Glomerular endothelial cell (primary cell): ENCODE measurements at places on chromosomes 7 and 10. TPM values are rescaled to one million over a fixed set of nuclear protein-coding genes. Genes with fewer than 3 reads are reported as not detected.

The SPDYE17 gene
- not detected in 2 replicates for total RNA-seq

The ZWINT gene
- total RNA-seq = 10.8 and 21.9 TPM in 2 replicates

The PNLIPRP1 gene
- total RNA-seq = not detected in 2 replicates

The OPN4 gene
- not detected in 2 replicates for total RNA-seq

The ODAD2 gene
- 0.24 and 0.70 TPM in 2 replicates for total RNA-seq

The CRTAC1 gene
- 0.92 and 1.6 TPM in 2 replicates for total RNA-seq

The CHST15 gene
- total RNA-seq = 68.1 and 76.9 TPM in 2 replicates

The SEMA3D gene
- 0.68 and 1.5 TPM in 2 replicates for total RNA-seq

The TFPI2 gene
- total RNA-seq = 152 and 232 TPM in 2 replicates

The LGI1 gene
- total RNA-seq = not detected in 2 replicates

The VIPR2 gene
- not detected in 2 replicates for total RNA-seq

The MRPL32 gene
- 55.9 and 58.5 TPM in 2 replicates for total RNA-seq

The AQP1 gene
- total RNA-seq = 0.82 and 6.9 TPM in 2 replicates

The DBF4 gene
- 10.8 and 17.4 TPM in 2 replicates for total RNA-seq

The GTF2IRD2 gene
- total RNA-seq = 1.8 and 3.9 TPM in 2 replicates
